Mesendoderm (in vitro differentiated cells): ENCODE measurements at places on chromosomes 12 and 14.

DNA sequence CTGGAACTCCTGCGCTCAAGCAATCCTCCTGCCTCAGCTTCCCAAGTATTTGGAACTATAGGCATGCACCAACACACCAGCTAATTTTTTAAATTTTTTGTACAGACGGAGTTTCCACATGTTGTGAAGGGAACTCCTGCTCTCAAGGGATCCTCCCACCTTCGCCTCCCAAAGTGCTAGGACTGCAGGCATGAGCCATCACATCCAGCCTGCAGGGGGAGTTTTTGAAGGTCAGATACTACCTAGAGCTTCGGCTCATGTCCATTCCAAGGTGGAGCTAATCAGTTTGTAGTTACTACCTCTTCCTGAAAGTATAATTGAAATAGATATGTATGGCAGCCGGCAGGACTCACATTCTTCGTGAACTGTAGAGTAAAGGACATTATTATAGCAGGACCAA is 3.7 kb upstream of the TAS2R19 start:
- DNase-seq = peak; percentile 77

DNA sequence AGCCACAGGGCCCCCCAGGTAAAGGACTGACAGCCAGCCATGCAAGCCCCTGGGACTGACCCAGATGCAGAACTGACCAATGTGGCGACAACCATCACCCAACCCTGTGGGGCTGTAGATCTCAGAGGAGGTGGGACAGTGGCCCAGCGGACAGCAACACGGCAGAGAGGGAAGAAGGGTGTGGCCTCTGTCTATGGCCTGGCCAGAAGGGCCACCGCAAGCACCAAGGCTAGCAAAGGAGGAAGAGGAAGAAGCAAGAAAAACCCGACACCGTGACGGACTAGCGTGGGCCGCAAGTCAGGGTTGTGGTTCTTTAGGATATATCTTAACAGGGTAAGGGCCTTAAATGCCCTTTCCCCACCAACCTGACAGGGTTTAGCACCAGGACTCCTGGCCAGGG is 71.2 kb downstream of the ITPK1 start:
- DNase-seq = no peak

- no peak for DNase-seq
Measured at GRCh38 chr12:76049575-76050251, 18.1 kb upstream of the PHLDA1 start.

- no peak for DNase-seq
Measured at GRCh38 chr12:92436856-92437255, 265.9 kb upstream of the PLEKHG7 start.

GRCh38 chr12:80869264-80869663 is 68.5 kb downstream of the LIN7A start:
- no peak for DNase-seq

GRCh38 chr14:35405304-35405996 is 901 bp upstream of the NFKBIA start:
- DNase-seq = peak; percentile 74
